Fibroblast of lung (primary cell): ENCODE measurements at places on chromosomes 12 and 14.

GRCh38 chr14:32200368-32201192, 1.3 kb upstream of the RNU6-7 start:
- no peak for DNase-seq

GRCh38 chr12:128729628-128730121, 94.1 kb downstream of the SLC15A4 start:
- no peak for DNase-seq

DNA sequence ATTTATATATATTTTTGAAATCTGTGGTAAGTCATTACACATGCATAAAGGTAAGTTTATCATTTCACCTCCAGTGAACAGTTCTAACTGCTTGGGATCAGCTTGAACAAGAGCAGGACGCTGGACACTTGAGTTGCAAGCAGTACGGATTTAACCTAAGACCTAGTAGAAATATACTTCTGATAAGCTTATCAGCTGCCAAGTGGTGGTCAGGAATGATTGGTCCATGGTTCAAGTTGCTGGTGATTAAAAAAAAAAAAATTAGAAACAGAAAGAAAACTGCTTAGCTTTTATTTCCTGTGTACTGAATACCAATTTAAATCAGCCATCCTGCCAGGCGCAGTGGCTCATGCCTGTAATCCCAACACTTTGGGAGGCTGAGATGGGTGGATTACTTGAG, 88.6 kb downstream of the AEBP2 start:
- DNase-seq = no peak

DNA sequence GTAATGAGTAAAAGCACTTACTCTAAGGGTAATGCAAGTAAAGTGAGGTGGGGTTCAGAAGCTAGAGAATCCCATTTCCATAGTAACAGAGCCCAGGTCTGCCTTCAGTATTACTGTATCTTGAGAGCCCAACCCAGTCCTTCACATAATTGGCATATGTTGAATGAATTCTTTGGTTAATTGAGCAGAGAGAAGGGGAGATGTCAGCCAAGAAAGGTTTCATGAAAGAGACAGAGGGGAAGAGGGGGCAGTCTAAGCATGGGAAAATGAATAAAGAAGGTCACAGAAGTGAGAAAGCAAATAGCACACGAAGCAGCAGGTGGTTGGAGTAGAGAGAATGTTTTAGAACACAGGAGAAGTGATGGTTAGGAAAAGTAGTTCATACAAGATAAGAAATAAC, 371.1 kb downstream of the SEC23A start:
- DNase-seq = no peak

GRCh38 chr12:52190860-52191729, 719 bp downstream of the KRT80 start:
- no peak for DNase-seq

DNA sequence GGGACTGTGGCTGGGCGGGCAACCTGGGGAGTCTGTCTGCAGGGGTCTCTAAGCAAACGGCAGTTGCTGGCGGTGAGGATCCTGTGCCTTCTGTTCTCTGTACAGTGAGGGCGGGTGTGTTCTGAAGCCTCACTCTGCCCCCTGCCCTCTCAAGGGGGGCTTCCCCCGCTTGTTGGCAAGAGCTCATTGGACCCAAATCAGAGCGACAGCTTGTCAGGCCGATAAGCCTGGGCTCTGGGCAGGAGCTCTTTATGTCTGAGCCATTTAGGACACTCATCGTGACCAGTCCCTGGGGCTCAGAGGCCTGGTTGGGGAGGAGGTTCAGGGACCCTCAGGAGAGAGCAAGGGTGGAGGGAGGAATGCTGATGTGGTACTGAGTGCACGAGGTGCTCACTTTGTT, 136.0 kb downstream of the TSPAN9 start:
- DNase-seq = no peak

DNA sequence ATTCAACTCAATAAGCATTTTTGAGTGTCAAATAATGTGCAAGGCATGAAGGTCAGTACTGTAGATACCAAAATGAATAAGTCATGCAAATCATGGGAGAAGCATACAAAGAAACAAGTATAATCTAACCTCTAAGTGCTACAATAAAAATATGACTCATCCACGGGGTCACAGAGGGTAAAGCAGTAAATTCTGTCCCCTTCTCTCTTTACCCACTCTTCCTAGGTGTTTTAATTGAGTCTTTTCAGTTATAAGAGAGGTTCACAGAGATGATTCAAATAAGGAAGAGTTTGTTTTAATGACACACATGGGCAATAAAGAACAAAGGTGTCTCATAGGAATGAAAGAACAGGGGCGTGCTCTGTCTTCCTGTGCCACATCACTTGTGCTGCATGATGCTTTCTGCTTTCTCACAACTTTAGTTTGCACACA, 71.5 kb upstream of the DAAM1 start:
- DNase-seq = no peak
